ENCODE measurements at places on chromosomes 12 and 14. TPM values are rescaled to one million over a fixed set of nuclear protein-coding genes. Genes with fewer than 3 reads are reported as not detected.

SLCO1C1 gene
- 0.64 TPM for polyA plus RNA-seq

DNA sequence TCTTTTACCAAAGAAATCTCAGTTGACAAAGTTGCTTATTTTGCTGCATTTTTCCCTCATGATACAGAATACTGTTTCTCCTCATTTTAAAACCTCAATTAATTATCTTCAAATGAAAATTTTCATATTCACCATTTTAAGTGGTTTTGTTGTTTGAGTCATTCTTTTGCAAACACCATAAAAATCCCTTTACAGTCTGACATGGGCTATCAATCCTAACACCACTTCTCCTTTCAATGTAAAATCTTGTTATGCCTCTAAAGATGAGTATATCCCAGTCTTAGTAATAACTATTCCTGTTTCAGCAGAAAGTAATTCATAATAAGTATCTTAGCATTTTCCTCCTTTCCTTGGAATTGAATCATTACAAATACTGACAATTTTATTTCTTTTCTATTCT is 192.2 kb downstream of the SYT1 start:
- DNase-seq, result no peak
- no peaks in the 10 kb centered on the region for H3K36me3 ChIP-seq
- no peaks in the 10 kb centered on the region for H3K4me1 ChIP-seq
- no peaks in the 10 kb centered on the region for H3K27me3 ChIP-seq

- DNase-seq, result no peak
- no peak overlapping the region for H3K27ac ChIP-seq
- H3K4me1 ChIP-seq, result peaks cover 12% of the 10 kb centered on the region
- H3K4me3 ChIP-seq, result no peak overlapping the region
Measured at GRCh38 chr12:107325075-107325608, 231.8 kb upstream of the CRY1 start.

- peak overlapping the region; percentile 86 for H3K4me3 ChIP-seq
- H3K27me3 ChIP-seq, result peaks cover 4% of the 10 kb centered on the region
- peaks cover 57% of the 10 kb centered on the region for H3K4me1 ChIP-seq
- H3K27ac ChIP-seq, result peak overlapping the region; percentile 96
- no peaks in the 10 kb centered on the region for H3K36me3 ChIP-seq
- no peak for DNase-seq
Measured at GRCh38 chr14:92515546-92516343, 2.2 kb downstream of the RIN3 start.

LTBP2 gene
- 3.5 TPM for polyA plus RNA-seq

DNA sequence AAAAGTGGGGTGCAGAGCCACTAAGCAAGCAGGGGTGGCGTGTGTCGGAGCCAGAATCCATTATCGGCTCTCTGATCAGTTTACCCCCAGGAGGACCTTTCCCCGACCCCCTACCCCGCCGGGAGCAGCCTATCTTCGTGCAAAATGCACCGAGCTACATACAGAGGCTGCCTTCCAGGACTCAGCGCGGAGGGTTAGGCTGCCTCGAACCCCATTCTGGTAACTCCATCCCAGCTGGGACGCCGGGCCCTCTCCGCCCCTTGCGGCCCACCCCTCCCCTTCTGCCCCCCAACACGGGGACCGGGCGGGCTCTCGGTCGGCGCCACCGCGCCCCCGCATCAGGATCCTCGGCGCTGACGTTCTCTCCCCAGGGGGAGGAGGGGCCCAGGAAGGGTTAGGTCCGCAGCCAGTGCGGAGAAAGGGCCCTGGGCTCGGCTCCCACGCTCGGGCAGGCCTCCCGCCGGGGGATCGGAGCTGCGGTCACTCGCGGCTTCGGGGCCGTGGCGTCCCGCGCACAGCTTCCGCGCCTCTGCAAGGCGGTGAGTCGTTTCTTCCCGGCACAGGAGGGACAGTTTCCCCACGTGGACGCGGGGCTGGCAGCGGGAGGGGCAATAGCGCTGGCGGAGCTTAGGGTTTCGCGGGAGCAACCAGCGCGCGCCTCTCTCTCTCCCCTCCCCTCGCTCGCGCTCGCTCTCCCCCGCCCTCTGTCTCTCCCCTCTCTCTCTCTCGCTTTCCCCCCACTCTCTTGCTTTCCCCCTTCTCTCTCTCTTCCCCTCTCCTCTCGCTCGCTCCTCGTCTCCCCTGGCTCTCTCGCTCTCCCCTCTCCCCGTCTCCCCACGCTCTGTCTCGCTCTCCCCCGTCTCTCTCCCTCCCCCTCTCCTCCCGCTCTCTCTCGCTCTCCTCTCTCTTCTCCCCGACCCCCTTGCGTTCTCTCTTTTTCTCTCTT is 12.5 kb upstream of the MAP3K9 start:
- peak overlapping the region; percentile 72 for H3K4me3 ChIP-seq
- DNase-seq, result peak; percentile 46
- H3K27me3 ChIP-seq, result peaks cover 9% of the 10 kb centered on the region
- H3K4me1 ChIP-seq, result peaks cover 29% of the 10 kb centered on the region
- H3K36me3 ChIP-seq, result no peaks in the 10 kb centered on the region

OR4M1 gene
- polyA plus RNA-seq, result not detected

ALKBH1 gene
- polyA plus RNA-seq, result 8.5 TPM

DNA sequence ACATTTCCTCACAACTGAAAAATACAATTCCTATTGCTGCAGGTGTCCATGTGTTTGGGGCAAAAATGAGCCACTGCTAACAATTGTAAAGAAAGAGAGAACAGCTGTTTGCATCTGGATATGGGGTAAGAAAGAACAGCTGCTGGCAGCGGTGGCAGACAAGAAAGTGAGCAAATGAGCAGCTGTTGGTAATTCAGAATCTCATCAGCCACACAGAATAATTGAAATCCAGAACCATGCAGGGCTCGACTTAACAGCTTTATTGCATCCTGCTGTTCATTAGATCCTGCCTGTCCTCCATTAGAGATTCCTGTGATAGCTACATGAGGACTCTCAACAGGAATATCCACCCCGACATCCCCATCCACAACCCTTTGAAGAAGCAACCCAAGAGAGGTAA is 62.5 kb upstream of the TSPAN8 start:
- no peaks in the 10 kb centered on the region for H3K36me3 ChIP-seq
- H3K4me1 ChIP-seq, result peaks cover 4% of the 10 kb centered on the region
- no peak for DNase-seq

TSPAN9 gene
- 83.9 TPM for polyA plus RNA-seq

GRCh38 chr14:61575551-61576150 is 119.7 kb upstream of the HIF1A start:
- peaks cover 16% of the 10 kb centered on the region for H3K4me1 ChIP-seq
- DNase-seq, result no peak
- no peaks in the 10 kb centered on the region for H3K27me3 ChIP-seq
- H3K36me3 ChIP-seq, result no peaks in the 10 kb centered on the region

DNA sequence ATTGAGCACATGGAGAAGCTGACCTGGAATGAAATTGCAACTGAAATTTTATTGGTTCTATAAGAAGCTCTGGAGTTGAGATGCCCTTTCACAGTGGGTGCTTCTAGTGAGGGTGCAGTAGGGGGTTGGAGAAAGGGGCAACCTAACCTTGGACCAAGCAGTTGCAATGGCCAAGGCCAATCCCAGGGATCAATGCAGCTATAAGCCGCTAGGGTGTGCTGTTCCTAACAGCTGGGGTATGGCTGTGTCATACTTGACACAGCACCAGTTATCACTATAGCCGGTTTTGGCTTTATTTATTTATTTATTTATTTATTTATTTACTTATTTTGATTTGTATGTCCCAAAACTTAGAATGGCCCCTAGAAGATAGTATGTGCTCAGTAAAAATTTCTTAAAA is 505.9 kb downstream of the FLRT2 start:
- H3K4me3 ChIP-seq, result no peak overlapping the region
- no peak for DNase-seq
- H3K27me3 ChIP-seq, result no peaks in the 10 kb centered on the region
- no peaks in the 10 kb centered on the region for H3K36me3 ChIP-seq

DNA sequence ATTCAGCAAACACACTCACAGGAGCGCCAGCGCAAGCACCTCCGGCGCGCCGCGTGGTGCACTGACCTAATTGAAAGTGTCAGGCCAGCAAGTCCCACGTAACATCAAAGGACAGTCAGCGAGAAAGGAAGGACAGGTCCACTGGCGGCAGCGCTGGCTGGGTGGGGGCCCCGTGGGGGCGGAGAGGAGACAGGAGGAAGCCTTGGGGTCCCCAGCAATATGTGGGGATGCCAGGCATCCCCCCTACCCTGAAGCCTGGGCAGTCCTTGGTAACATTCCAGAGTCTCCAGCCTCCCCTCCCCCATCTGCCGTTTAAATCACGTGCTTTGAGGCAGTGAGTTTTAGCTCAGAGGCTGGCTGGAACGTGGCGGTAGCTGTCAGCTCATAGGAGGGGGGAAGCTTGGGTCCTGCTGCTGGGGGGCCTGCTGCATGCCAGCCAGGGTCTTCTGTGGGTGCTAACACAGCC is 159.2 kb downstream of the CALM1 start:
- no peaks in the 10 kb centered on the region for H3K4me1 ChIP-seq
- H3K27ac ChIP-seq, result peak overlapping the region; percentile 73
- H3K36me3 ChIP-seq, result peaks cover 4% of the 10 kb centered on the region
- DNase-seq, result peak; percentile 47

DNA sequence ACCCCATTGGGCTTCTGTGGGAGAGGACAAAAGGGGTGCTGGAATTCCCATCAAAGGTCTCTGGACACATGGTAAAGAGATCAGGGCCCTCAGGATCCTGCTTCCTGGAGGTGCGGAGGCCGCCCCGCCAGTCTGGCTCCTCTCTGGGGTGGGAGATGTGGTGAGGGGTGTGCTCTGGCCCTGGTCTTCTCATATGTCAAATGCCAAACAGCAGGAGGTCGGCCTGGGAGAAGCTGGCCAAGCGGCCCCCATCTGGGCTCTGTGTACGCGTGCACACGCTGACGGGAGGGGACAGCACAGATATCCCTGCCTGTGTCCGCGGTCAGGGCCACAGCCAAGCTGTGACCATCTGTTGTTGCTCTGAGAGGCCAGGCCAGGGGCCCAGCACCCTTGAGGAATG is 14.1 kb downstream of the FIGNL2 start:
- DNase-seq, result no peak
- H3K36me3 ChIP-seq, result no peaks in the 10 kb centered on the region
- H3K27ac ChIP-seq, result no peak overlapping the region
- H3K4me1 ChIP-seq, result peaks cover 10% of the 10 kb centered on the region
- H3K27me3 ChIP-seq, result peaks cover 19% of the 10 kb centered on the region
